Psoas muscle (tissue), 8 donors: ENCODE measurements at places on chromosomes 6 and 20. TPM values are rescaled to one million over a fixed set of nuclear protein-coding genes. Genes with fewer than 3 reads are reported as not detected.
A peak's percentile ranks its signal among the peaks of the same experiment; 100 is the strongest.

Gene SLC35D3
- total RNA-seq = not detected

DNA sequence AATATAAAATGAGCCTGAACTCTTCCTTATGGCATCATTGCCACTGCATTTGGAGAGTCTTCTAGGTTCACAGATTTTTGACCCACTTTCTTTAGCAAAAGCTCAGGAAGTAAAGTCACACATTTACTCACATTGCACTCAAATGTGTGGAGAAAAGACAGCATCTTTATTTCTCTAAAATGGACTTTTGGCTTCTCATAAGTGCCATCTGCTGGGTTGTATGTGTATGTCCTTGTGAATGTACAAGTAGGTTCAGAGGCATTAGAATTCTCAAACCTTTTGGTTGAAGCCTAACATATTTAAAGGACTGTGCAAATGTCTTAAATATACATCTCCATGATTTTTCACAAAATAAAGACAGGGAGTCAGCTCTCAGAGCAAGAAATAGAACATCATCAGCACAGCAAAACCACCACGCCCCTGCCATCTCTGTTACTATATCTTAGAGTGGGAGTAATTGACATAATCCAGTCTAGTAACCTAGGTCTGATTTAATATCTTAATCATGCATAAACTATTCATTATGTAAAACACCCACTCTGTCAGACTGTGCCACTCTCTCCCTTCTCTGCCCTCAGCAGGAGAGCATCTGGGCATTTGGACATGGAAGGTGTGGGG lies 42.2 kb upstream of the SPTLC3 start:
- H3K36me3 ChIP-seq = no peaks in the 10 kb centered on the region
- no peak overlapping the region for H3K27ac ChIP-seq
- DNase-seq = no peak
- H3K4me3 ChIP-seq = no peak overlapping the region

Gene APOBEC2
- total RNA-seq = 399 TPM

- H3K27me3 ChIP-seq = no peaks in the 10 kb centered on the region
- H3K4me1 ChIP-seq = no peaks in the 10 kb centered on the region
- no peak overlapping the region for H3K4me3 ChIP-seq
- H3K36me3 ChIP-seq = peaks cover 20% of the 10 kb centered on the region
- no peak overlapping the region for H3K27ac ChIP-seq
- DNase-seq = no peak
Measured at GRCh38 chr6:99467509-99468106, 42.5 kb upstream of the PNISR start.

- no peaks in the 10 kb centered on the region for H3K4me1 ChIP-seq
- H3K27ac ChIP-seq = no peak overlapping the region
- no peak overlapping the region for H3K4me3 ChIP-seq
- no peaks in the 10 kb centered on the region for H3K27me3 ChIP-seq
- H3K36me3 ChIP-seq = no peaks in the 10 kb centered on the region
Measured at GRCh38 chr6:722077-722524, 29.2 kb upstream of the EXOC2 start.

Gene SYNDIG1
- total RNA-seq = not detected

Gene ZC3H12D
- total RNA-seq = 0.17 TPM

GRCh38 chr6:168692193-168692914 lies 251.4 kb downstream of the SMOC2 start:
- H3K4me3 ChIP-seq = no peak overlapping the region
- H3K27me3 ChIP-seq = no peaks in the 10 kb centered on the region
- no peak overlapping the region for H3K27ac ChIP-seq
- no peaks in the 10 kb centered on the region for H3K36me3 ChIP-seq

GRCh38 chr20:18144541-18145099 lies 7.0 kb downstream of the KAT14 start:
- no peaks in the 10 kb centered on the region for H3K27me3 ChIP-seq
- H3K4me3 ChIP-seq = no peak overlapping the region
- no peaks in the 10 kb centered on the region for H3K4me1 ChIP-seq
- H3K27ac ChIP-seq = no peak overlapping the region

DNA sequence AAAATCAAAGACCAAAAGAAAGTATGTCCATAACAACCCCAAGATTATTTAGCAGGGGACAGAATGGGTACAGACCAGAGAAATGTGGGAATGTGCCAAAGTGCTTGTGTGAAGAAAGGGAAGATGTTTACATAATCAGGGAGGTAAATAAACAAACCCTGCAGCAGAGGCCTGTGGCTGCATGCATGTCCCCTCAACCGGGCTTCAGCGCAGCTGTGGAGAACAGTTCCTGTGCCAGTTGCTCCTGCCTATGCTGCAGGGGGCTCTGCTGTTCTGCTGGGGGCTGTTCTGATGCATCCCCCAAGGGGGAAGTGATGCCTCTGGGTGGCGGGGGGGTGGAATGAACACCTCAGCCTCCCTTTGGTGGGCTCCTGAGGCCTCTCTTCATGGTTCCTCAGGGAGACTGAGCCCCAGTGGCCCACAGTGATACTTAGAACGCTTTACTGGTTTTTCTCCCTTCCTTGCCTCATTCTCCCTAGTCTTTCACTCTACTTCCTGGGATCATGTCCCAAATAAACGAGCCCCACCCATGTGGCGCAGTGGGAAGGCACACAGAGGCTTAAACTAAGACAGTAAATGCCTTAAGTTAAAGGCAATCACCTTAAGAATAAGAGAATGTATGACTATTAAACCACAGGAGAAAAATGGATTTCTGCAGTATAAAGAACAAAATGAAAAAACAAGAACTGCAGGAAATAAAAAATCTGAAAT lies 23.0 kb downstream of the RAB23 start:
- H3K4me3 ChIP-seq = no peak overlapping the region
- H3K27me3 ChIP-seq = no peaks in the 10 kb centered on the region
- DNase-seq = no peak
- no peak overlapping the region for H3K27ac ChIP-seq

GRCh38 chr6:95654176-95654575 lies 76.8 kb downstream of the MANEA start:
- no peaks in the 10 kb centered on the region for H3K27me3 ChIP-seq
- H3K4me3 ChIP-seq = no peak overlapping the region
- no peaks in the 10 kb centered on the region for H3K4me1 ChIP-seq
- no peaks in the 10 kb centered on the region for H3K36me3 ChIP-seq
- DNase-seq = no peak

Gene LY6G5C
- 2.5 TPM for total RNA-seq

GRCh38 chr20:588932-589672 lies 21.0 kb downstream of the TCF15 start:
- DNase-seq = no peak
- H3K36me3 ChIP-seq = no peaks in the 10 kb centered on the region
- no peak overlapping the region for H3K27ac ChIP-seq
- H3K27me3 ChIP-seq = no peaks in the 10 kb centered on the region
- H3K4me1 ChIP-seq = no peaks in the 10 kb centered on the region
- H3K4me3 ChIP-seq = no peak overlapping the region

GRCh38 chr6:4603291-4603690 lies 172.9 kb upstream of the CDYL start:
- H3K27me3 ChIP-seq = no peaks in the 10 kb centered on the region
- H3K4me3 ChIP-seq = no peak overlapping the region
- no peak overlapping the region for H3K27ac ChIP-seq
- peaks cover 20% of the 10 kb centered on the region for H3K4me1 ChIP-seq
- DNase-seq = peak; percentile 78

- no peaks in the 10 kb centered on the region for H3K27me3 ChIP-seq
- peaks cover 44% of the 10 kb centered on the region for H3K4me1 ChIP-seq
- DNase-seq = no peak
- no peak overlapping the region for H3K27ac ChIP-seq
Measured at GRCh38 chr6:3328145-3328544, 69.4 kb downstream of the PSMG4 start.

DNA sequence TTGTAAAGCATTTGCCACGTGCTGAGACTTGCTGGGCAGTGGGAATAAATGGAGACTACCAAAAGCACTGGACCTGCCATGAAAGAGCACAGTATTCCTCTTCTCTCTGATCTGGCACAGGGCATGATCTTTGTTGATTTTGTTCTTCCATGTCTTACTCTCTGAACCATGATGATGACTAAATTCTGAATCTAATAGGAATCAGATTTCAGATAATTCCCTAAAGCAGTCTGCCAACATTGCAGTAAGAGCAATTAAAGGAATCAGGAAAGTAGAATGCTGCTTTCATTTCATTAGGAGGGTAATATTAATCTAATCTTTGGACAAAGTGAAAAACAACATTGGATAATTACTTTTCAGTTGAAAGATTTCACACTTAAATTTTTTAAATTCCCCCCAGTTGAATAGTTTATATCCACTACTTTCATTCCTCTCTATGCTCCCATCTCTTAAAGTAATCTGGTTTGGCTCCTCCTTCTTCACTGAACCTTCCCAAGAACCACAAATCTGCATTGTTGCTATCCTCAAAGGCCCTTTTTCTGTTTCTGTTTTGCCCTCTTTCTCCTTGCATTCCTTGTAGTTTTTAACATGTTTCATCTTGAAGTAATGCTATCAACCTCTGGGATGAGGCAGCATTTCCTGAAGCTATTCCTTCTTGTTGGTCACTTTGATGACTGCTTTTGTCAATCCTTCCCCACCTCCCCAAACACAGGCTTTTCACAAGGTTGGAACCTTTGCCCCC lies 243.2 kb upstream of the TENT5A start:
- H3K27me3 ChIP-seq = no peaks in the 10 kb centered on the region
- no peak for DNase-seq
- H3K4me3 ChIP-seq = no peak overlapping the region
- H3K4me1 ChIP-seq = no peaks in the 10 kb centered on the region

DNA sequence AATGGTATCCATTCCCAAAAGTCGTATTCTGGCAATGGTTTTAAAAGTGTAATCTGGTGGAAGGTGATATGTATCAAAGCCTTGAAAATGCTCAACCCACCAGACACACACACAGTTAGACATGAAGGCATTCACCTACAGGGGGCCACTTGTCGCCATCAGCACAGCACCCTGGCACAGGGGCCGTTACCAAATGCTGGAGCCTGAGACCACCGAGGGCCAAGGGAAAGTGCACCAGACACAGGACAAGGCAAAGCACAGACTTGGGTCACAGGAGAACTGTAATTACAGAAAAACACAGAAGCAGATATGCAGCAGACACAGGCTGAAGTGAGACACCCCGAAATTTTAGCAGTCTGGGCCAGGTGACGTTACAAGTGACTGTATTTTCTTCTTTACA lies 9.3 kb downstream of the TAF4 start:
- no peak overlapping the region for H3K4me3 ChIP-seq
- peaks cover 20% of the 10 kb centered on the region for H3K4me1 ChIP-seq
- no peak for DNase-seq
- H3K27me3 ChIP-seq = no peaks in the 10 kb centered on the region
- no peaks in the 10 kb centered on the region for H3K36me3 ChIP-seq

Gene LYRM2
- total RNA-seq = 44.6 TPM

Gene NMBR
- not detected for total RNA-seq

DNA sequence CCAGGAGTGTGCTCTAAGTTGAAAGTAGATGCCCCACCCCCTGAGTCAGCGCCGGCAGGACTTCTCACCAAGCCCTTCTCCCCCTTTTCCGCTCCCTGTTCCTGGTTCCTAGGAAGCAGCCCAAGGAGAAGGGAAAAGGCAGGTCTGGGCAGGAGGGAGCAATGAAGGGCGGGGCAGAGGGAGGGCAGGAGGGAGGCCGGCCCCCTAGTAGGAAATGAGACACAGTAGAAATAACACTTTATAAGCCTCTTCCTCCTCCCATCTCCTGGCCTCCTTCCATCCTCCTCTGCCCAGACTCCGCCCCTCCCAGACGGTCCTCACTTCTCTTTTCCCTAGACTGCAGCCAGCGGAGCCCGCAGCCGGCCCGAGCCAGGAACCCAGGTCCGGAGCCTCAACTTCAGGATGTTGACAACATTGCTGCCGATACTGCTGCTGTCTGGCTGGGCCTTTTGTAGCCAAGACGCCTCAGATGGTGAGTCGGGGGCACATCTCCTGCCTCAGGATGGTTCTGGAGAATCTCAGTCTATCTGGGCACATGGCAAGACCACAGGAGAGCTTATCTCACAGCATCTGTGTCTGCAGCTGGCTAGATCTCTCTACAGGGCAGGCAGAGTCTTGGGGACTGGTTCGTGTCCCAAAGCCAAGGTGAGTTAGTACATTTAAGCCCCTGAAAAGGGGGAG lies at the start of gene PROCR:
TSS of gene PROCR (plus strand) at position 320 of the 681 bp plus-strand sequence. CDS start at position 403, 83 bp downstream.
- peak; percentile 88 for DNase-seq
- no peaks in the 10 kb centered on the region for H3K36me3 ChIP-seq
- H3K27ac ChIP-seq = peak within 1 kb of the TSS; percentile 16
- no peaks in the 10 kb centered on the region for H3K27me3 ChIP-seq

Gene ZC2HC1B
- total RNA-seq = not detected

- no peak for DNase-seq
- no peaks in the 10 kb centered on the region for H3K27me3 ChIP-seq
- no peak overlapping the region for H3K27ac ChIP-seq
- no peak overlapping the region for H3K4me3 ChIP-seq
Measured at GRCh38 chr20:15831201-15831600, 742.0 kb downstream of the KIF16B start.

DNA sequence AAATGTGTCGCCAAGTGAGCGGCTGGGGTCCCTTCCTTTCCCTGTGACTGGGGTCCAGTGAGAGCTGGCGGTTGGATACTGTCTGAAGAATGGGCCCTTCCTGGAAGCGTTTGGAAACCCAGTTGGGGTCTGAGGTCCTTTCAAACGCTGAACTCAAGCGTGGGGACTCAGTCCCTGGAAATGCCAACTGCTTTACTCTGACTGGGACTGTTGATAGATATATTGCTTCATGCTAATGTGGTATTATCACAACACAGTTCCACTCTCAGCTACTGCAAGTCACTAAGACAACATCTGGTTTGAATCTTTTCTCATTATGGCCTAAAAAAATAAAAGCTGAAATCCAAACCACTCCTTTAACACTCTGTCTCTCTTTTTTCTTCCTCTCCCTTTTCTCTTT lies 23.7 kb upstream of the PSMF1 start:
- H3K36me3 ChIP-seq = no peaks in the 10 kb centered on the region
- no peak for DNase-seq
- no peaks in the 10 kb centered on the region for H3K4me1 ChIP-seq

Gene PSORS1C1
- total RNA-seq = 0.07 TPM

DNA sequence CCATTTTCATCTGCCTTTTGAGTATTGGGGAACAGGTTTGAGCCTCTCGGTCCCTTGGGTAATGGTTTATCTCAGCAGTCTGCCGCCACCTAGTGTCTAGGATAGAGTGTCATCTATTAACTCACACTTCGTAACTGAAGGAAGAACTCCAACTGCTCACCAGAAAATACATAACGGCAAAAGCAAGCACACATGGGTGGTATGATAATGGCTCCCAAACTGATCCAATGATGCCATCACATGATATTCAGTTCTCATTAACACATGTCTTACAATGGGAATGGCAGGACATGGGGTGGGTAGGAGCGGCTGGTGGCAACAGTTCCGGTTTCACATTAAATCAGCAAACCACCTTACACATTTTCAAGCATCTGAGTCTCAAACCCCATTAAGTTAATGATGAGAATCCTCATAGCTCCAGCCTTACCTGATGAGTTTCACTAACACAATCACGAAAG lies 110.7 kb upstream of the PHACTR1 start:
- H3K27ac ChIP-seq = no peak overlapping the region
- no peaks in the 10 kb centered on the region for H3K36me3 ChIP-seq
- H3K4me3 ChIP-seq = no peak overlapping the region
- no peaks in the 10 kb centered on the region for H3K4me1 ChIP-seq
- no peaks in the 10 kb centered on the region for H3K27me3 ChIP-seq

Gene DEF6
- total RNA-seq = 0.76 TPM

Gene SYNE1
- 16.0 TPM for total RNA-seq
